ENCODE measurements at places on chromosomes 2 and 18.

DNA sequence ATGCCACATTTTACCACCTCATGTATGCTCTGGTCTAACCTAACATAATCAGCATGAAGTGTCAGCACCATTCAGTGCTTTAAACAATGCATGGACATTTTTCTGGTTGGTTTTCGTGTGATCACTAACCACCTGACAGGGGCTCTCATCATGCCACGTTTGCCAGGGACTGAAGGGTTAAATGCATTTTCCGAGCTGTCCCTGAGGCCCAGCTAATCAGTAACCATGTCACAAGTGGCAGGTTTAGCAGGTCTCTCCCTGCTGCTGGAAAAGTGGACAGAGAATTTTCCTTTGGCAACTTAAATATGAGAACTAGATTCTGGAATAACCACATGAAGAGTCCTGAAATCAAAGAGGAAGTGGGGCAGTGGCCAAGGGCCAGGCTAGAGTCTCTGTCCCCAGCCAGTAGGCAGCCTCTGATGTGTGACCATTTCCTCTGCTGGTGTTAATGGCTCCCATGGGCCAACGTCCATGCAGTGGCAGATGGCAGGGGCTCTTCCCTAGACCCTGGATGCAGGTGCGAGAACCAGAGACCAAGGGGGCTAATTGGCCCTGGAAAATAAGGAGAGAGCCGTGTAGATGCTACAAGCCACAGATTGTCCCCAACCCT, 69.5 kb downstream of the TPGS2 start:
- no peak for DNase-seq

GRCh38 chr2:158457826-158458616, 1.3 kb downstream of the PKP4 start:
- DNase-seq = peak; percentile 22

- DNase-seq = no peak
Observed at GRCh38 chr2:88122141-88122884, 5.5 kb downstream of the FABP1 start.

GRCh38 chr18:47983946-47984345, 53.5 kb upstream of the SMAD2 start:
- DNase-seq = no peak

GRCh38 chr2:113187771-113188170, 14.0 kb downstream of the PSD4 start:
- DNase-seq = no peak

GRCh38 chr18:48893608-48894600, 56.9 kb downstream of the SMAD7 start:
- no peak for DNase-seq

DNA sequence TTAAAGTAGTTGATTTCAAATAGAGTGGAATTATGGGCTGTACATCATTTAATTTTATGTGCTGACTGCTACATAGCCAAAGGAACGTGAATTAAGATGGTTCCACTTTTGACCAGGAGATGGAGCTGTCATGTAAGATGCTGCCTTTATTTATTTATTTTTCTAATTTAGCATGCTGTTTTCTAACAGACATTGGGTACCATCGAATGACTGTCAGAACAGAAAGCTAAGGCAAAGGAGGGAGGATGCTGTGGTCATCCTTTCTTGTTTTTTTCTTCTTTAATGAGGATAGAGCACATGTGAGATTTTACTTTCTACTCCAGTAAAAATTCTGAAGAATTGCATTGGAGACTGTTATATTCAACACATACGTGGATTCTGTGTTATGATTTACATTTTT, at the start of gene SCN2A:
SCN2A (plus strand) TSS at position 185 of the 400 bp plus-strand sequence. CDS start 56,410 bp downstream, outside the sequence.
- DNase-seq = no peak
